Esophagus squamous epithelium (tissue), 5 donors: ENCODE measurements at places on chromosomes 11 and 22.

GRCh38 chr11:57240757-57241156 lies 3.7 kb upstream of the APLNR start:
- H3K4me3 ChIP-seq = no peak overlapping the region
- H3K4me1 ChIP-seq = peaks cover 9% of the 10 kb centered on the region
- no peak overlapping the region for H3K27ac ChIP-seq
- DNase-seq = no peak
- H3K36me3 ChIP-seq = no peaks in the 10 kb centered on the region

GRCh38 chr11:559712-560304 lies 730 bp downstream of the LMNTD2 start:
- H3K36me3 ChIP-seq = peaks cover 22% of the 10 kb centered on the region
- peaks cover 6% of the 10 kb centered on the region for H3K27me3 ChIP-seq
- H3K4me1 ChIP-seq = peaks cover 23% of the 10 kb centered on the region

GRCh38 chr11:43135966-43136534 lies 175.7 kb upstream of the API5 start:
- H3K36me3 ChIP-seq = no peaks in the 10 kb centered on the region
- no peak for DNase-seq
- H3K27me3 ChIP-seq = no peaks in the 10 kb centered on the region
- no peak overlapping the region for H3K4me3 ChIP-seq

DNA sequence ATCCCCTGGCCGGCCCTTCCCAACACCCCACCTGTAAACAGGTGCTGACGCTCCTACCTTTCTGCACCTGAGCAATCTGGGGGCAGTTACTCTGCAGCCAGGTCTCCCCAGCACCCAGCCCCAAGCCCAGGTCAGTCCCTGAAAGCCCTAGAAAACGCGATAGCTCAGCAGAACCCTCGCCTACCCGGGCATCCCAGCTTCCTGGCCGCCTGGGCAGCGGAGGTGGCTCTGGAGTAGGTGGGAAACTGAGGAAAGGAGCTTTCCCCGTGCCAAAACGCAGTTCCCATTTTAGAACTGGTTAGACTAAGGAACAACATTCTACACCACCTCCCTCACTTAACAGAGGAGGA lies 445 bp downstream of the SYTL2 start:
- H3K27me3 ChIP-seq = no peaks in the 10 kb centered on the region
- DNase-seq = no peak
- H3K27ac ChIP-seq = peak overlapping the region; percentile 46
- H3K36me3 ChIP-seq = no peaks in the 10 kb centered on the region
- H3K4me3 ChIP-seq = peak overlapping the region; percentile 54

DNA sequence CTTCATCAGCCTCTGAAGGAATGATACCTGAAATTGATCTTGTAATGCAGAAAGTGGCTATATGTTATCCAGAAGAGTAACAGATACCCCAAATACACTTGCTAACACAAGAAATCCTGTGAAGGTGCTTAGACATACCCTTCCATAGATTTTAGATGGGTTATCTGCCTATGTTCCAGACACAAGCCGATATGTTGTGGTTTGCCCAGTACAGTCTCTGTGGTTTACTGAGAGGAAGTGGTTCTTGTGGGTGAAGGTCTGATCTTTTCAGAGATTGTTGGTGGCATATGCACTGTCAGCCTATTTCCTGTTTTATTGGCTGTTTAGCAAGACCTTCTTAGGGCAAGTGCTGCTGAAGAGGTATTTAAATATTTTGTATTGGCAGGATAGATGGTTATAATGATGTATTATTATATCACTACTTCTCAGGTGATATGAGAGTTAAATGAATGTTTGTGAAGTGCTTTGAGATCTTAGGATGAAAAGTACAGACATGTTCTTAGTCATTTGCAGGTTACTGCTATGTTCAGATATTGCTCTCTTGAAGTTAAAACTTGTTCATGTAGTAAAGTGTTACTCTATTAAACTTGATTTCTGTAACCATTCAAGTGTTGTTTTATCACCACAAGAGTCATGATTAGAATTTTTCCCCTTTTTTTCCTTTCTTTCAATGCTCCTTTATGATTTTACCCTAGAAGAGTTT lies 8.2 kb downstream of the ARHGEF12 start:
- H3K4me1 ChIP-seq = peaks cover 100% of the 10 kb centered on the region
- H3K27me3 ChIP-seq = no peaks in the 10 kb centered on the region
- no peak for DNase-seq
- H3K36me3 ChIP-seq = no peaks in the 10 kb centered on the region
- no peak overlapping the region for H3K27ac ChIP-seq

GRCh38 chr11:12229450-12230229 lies 119.2 kb downstream of the MICAL2 start:
- peaks cover 4% of the 10 kb centered on the region for H3K36me3 ChIP-seq
- H3K4me3 ChIP-seq = no peak overlapping the region
- H3K27ac ChIP-seq = no peak overlapping the region
